Frontal cortex (tissue), 4 donors: ENCODE measurements at places on chromosomes 12 and 14.

- DNase-seq, result no peak
These were observed 284.2 kb upstream of the ATP2B1 start for GRCh38 chr12:89992668-89993451.

DNA sequence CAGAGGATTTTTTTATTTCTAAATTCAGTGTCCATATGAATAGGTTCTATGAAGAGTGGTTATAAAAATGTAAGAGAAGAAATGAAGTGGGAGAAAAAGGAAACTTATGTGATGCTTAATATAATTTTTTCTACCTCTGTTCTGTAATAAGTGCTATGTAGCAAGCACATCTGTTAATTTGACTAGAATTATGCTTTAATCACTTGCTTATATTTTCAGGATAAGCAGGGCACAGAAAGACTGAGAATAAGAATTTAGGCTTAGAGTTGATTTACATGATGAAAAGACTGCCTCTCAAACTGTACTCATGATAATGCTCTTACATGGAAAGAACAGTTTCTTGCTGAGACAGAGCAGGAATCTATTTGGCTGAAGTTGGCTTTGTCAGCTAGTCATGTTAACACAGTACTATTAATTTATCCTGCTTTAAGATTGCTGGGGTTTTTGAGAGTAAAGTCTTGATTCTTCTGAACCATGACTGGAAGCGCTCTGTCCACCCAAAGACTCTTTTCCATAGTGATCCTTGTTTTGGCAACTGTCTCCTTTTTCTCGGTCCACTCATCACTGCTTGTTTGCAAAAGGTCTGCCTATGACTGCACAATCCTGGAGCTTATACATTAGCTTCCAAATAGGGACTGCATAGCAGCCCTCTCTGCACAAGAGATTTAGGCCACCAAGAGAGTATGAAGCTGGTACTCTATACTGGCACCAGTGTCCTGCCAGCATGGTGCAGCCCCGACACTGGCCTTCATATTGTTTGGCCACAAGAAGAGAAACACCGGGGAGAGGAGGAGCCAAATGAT lies 98.8 kb downstream of the AKAP6 start:
- no peak for DNase-seq

DNA sequence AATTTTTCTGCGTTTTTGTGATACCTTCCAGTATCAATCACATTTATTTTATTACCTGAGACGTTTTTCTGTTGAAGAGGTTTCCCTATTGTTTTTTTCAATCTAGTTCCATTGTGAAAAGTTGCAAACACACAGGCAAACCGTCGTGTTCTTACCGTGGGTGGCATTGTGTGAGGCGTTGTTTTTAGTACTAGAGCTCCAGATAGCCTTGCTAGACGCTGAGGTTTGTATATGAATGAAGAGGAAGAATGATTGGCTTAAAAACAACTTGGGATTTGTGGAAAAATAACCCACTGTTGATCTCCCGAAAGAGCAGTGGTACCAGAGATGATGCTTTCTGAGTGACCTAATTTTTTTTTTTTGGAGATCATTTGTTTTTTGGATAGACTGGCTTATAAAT lies 1.0 kb downstream of the SOCS4 start:
- DNase-seq, result no peak

- no peak for DNase-seq
These were observed 30.7 kb downstream of the FRMD6 start for GRCh38 chr14:51682411-51682810.

DNA sequence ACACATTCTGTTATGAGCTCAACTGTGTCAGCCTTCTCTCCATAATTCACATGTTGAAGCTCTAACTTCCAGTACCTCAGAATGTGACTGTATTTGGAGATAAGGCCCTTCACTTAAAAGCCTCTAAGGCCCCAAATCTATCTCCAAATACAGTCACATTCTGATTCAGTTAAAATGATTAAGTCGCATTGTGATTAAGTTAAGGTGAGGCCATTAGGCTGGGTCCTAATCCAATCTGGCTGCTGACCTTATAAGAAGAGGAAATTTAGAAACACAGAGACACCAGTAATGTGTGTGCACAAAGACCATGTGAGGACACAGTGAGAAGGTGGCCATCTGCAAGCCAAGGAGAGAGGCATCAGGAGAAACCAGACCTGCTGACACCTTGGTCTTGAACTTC lies 141.6 kb downstream of the GXYLT1 start:
- no peak for DNase-seq

DNA sequence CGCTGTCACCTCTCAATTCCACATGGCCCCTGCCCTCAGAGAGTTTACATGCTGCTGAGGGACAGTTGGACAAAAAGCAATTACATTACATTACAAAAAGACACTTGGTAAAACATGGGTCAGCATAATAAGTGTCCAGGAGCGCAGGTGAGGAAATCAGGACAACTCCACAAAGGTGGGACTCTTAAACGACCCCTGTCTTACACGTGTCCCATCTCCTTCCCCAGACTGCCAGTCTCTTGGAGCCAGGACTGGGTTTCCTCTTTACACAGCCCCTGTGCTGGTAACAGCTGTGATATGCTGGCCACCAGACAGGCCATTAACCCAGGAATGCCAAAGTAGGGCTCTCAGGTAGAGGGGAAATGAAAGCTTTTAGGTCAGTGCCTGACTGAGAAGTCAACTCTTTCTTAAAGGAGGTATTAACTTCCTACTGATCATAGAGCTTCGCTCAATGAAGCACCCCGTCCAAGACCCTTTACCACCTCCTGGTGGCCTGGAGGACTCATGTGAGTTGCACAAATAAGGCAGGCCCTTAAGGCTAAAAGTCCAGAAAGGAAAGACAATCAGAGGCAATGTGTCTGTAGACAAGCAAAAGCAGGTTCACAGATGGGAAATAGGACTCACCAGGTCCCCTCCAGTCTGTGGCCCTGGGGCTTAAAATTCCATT lies 55.5 kb downstream of the ANO2 start:
- DNase-seq, result no peak

DNA sequence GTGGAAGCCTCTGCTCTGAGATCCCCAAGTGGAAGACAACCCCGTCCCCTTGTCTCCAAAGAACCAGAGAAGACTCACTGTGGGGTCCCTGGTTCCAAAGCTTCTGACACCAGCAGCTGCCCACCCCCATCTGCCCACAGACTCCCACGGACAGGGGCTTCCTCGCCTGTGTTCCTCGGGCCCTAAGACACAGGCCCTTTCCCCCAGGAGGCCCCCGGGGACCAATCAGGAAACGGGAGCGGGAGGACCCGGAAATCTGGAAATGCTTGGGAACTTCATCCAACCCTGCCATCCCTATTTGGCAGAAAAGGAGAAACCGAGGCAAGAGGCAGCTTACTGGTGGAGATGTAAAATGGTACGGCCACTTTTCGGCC lies 113.1 kb downstream of the NCOR2 start:
- DNase-seq, result no peak

GRCh38 chr12:107501681-107502080 lies 183.9 kb upstream of the PWP1 start:
- no peak for DNase-seq

GRCh38 chr14:50985124-50985858 lies 41.0 kb upstream of the PYGL start:
- DNase-seq, result no peak

- DNase-seq, result no peak
These were observed 418.9 kb downstream of the ZFP36L1 start for GRCh38 chr14:68373847-68374444.

DNA sequence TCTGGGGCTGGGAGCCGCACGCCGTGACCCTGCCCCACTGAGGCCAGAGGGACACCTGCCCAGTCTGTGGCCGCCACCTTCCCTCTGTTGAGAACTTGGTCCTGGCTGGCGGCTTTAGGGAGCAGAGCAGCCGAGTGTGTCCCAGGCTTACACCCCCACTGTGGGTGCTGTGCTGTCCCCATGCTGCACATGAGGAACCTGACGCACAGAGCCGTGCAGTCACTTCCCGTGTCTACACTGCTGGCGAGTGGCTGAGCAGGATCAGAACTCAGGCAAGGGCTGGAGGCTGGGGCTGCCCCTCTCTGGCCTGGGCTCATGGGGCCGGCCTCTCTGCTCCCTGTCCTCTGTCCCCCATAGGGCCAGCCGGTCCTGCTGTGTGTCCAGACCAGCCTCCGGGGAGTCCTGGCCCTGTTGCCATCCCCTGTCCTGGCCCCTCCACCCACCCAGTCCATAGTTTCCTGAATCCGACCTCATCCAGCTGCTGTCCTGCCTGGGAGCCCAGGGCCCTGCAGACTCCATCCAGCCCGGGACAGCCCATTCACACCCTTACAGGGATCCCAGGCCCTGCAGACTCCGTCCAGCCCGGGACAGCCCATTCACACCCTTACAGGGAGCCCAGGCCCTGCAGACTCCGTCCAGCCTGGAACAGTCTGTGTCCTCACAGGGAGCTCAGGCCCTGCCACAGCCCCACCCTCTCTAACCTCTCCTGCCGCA lies 10.3 kb downstream of the FBRSL1 start:
- DNase-seq, result no peak

DNA sequence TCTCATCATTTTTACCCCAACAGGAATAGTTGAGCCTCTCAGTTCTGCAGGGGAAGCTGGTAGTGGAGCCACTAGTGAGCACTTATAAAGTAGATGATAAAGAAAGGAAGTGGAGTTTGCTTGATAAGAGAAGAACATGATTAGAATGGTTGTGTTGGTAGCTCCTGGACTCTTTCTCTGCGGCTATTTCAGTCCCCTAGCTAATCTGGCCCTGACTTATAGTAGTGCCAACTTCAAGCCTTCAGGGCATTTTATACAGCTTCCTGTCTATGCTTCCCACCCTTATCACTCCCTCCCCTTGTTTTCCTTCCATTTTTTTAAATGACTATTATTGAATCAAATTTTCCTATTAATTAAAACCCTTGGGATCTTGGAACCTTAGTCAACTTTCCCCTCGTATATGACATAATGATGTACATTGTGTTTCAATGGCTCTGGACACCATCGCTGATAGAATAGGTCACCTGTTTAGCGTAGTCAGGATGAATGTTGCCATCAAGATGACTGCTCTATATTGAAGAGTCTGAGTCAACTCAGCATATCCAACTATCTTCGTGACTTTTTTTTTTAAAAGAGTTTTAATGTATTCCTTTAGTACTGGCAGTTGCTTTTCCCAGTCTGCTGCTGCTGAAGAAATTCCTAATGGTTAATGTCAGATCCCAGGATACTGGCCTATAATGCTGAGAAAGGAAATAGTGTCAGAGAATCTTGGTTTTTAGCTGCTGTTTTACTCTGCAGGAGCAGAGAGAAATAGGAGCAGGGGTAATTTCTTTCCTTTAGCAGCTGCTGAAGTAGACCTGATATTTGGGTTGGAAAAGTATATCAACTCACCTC lies 16.2 kb upstream of the PCNX1 start:
- no peak for DNase-seq
